ENCODE measurements at places on chromosomes 1 and 21. TPM values are rescaled to one million over a fixed set of nuclear protein-coding genes. Genes with fewer than 3 reads are reported as not detected.

KCNT2 gene
- 19.5 TPM for polyA plus RNA-seq

CRP gene
- polyA plus RNA-seq: 0.98 TPM

FCGR3B gene
- not detected for polyA plus RNA-seq

GRIK1 gene
- polyA plus RNA-seq: 8.7 TPM

FAM151A gene
- not detected for polyA plus RNA-seq

CELA2A gene
- polyA plus RNA-seq: not detected

BSND gene
- polyA plus RNA-seq: not detected

NUF2 gene
- polyA plus RNA-seq: 2.8 TPM

OVAAL gene
- not detected for polyA plus RNA-seq

FMO3 gene
- polyA plus RNA-seq: not detected

C8A gene
- not detected for polyA plus RNA-seq

ASTN1 gene
- polyA plus RNA-seq: 37.9 TPM

HUNK gene
- polyA plus RNA-seq: 9.3 TPM

PKN2 gene
- polyA plus RNA-seq: 28.3 TPM

FCRL6 gene
- not detected for polyA plus RNA-seq

CYP4A11 gene
- polyA plus RNA-seq: 1.6 TPM

SYNC gene
- not detected for polyA plus RNA-seq

IGSF21 gene
- polyA plus RNA-seq: 2.4 TPM

Measured in neural cell (in vitro differentiated cells).